ENCODE measurements at places on chromosomes 7 and 10. TPM values are rescaled to one million over a fixed set of nuclear protein-coding genes. Genes with fewer than 3 reads are reported as not detected.
A peak's percentile ranks its signal among the peaks of the same experiment; 100 is the strongest.

The ITGA8 gene
- 2.1 TPM for total RNA-seq

The AGBL3 gene
- total RNA-seq: 0.84 TPM

The NKX2-3 gene
- 0.12 TPM for total RNA-seq

The AASS gene
- 16.3 TPM for total RNA-seq

GRCh38 chr10:97572214-97572989 lies at the start of gene ANKRD2:
Gene ANKRD2, plus strand, starts transcription at chr10:97572779. Its CDS starts 10 bp downstream, at chr10:97572789.
- peak; percentile 78 for ATAC-seq

GRCh38 chr10:30538086-30538485 lies 91.5 kb downstream of the LYZL2 start:
- no peak for ATAC-seq

DNA sequence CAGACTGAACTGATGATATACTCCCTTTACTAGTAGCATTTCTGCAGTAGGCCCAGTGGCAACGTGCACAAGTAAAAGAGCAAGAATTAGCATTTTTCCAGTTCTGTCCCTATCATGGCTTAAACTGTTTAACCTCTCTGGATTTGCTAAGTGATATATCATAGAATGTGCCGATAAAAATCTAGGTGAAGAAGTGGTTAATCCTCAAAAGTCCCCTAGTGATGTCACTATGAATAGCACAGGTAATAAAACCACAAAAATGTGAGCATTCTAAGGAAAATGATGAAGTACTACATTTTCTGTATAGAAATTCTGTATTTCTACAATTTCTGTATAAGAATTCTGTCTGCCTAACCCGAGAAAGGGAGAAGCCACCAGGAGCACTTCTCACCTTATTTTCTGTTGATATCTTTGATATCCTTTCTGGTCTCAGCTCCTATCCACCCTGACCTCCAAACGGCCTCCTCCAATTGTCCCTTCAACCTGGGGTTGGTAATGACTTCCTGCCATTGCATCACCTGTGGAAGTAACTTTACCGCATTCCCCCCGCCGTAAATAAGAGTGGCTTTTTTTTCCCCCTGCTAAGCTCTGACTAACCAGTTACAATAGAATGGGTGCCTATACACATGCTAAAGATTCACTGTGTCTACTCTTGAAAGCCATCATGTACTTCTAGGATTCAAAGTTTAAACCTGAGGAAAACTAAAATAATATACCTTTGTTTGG lies 155.9 kb upstream of the ASAH2 start:
- no peak for ATAC-seq

GRCh38 chr10:77408259-77408658 lies 229.3 kb downstream of the KCNMA1 start:
- ATAC-seq: no peak

DNA sequence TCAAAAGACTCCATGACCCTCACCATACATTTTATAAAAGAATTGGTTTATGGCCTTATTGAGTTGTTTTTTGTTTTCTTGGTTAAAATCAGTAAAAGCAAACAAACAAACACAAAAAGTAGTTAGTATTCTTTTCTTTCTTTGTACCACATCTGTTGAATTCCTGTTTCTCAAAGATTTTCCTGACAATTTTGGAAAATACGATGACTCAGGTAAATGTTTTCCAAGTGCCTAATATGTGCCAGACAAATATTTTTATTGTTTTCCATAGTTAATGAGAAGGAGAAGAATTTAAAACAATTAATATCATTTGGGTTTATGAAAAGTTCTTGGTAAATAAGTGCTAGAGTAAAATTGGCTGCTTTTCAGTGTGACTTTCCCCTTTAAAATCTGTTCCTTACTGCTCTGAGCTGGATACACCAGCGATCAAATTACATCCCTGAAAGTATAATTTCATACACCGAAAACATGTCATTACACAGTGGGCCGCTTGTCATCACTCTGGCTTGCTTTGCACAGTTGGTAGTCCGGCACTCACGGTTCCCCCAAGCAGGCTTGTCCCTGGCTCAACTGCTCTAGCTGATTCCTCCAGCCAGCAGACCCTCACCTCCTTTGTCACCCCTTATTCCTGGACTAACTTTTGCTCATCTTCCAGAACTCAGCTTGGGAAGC lies 80.5 kb downstream of the TBXAS1 start:
- ATAC-seq: no peak

All from esophagus mucosa (tissue), 1 donor.